Right kidney (tissue), 9 donors: ENCODE measurements at places on chromosomes 6 and 20.

DNA sequence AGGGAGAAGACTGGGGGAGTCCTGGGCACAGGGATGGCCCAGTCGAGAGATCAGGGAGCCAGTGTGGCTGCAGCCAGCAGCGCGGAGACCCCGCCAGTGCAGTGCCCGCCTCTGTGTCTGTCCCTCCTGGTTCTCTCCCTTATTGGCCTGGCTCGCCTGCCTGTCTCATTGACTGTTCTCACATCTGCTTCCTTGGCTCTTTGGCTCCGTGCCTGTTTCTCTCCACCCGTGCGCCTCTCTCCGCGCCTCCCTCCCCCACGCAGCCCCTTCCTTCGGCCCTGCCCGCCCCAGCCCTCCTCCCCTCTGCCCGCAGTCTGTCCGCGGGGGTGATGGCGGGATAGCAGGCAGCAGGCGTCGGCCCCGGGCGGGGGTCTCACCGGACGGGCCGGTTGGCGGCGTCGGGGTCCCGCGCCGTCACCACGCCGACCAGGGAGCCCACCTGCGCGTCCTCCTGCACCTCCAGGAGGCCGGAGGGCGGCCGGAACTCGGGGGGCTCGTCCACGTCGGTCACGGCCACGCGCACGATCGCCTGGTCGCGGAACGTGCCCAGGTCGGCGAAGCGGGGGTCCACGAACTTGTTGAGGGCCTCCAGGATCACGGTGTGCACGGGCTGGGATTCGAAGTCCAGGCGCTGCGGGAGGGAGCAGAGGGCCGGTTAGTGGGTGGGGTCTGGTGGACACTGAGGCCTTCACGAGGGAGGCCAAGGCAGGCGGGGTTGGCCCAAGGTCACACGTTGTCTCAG lies 92.0 kb downstream of the CD40 start:
- DNase-seq: no peak

DNA sequence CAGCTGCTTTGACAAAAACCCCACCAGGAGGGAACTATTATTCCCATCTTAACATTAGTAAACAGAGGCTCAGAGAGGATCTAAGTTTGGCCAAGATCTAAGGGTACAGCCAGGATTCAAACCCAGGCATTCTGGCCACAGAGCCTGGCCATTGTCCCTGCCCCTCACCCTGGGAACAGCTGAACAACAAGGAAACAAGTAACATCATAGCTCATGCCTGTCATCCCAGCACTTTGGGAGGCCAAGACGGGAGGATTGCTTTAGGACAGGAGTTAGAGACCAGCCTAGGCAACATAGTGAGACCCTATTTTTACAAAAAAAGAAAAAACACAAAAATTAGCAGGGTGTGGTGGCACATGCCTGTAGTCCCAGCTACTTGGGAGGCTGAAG lies 27.5 kb downstream of the TOX2 start:
- no peak for DNase-seq

DNA sequence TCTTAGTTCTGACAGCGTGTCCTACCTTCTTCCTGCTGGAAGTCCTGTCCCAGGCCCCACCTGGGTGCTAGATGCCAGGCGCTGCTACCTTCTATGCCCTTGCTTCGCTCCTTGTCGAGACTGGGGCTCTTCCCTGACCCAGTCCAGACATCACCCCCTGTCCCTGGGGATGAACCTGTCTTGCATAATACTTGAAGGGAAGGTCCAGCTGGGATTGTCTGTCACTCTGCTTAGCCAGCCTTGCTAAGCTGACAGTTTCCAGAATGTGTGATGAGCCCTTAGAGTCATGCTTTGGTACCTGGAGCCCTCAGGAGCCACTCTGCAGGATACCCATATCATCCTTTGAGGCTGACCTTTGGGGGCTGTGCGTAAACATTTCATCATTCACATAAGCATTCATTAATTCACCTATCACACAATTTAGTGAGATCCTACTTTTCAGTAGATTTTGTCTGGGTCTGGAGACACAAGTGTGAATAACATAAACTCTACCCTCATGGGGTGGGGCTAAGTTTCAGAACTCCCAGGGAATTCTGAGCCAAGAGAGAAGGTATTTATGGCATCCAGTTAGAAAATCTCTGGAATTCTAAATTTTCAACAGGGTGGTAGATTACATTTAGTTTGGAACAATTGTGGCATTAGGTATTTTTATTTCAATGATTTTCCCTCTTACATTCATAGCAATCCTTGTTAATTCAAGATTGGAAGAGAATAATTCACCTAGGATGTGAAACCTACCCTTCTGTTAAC lies 151.1 kb upstream of the HDAC2 start:
- DNase-seq: no peak

- no peak for DNase-seq
These were observed 336.7 kb downstream of the GJA1 start for GRCh38 chr6:121771937-121772720.

GRCh38 chr6:88536071-88536625 lies 370.0 kb upstream of the CNR1 start:
- DNase-seq: no peak

- DNase-seq: no peak
These were observed 68.1 kb upstream of the CEP85L start for GRCh38 chr6:118719351-118720124.

DNA sequence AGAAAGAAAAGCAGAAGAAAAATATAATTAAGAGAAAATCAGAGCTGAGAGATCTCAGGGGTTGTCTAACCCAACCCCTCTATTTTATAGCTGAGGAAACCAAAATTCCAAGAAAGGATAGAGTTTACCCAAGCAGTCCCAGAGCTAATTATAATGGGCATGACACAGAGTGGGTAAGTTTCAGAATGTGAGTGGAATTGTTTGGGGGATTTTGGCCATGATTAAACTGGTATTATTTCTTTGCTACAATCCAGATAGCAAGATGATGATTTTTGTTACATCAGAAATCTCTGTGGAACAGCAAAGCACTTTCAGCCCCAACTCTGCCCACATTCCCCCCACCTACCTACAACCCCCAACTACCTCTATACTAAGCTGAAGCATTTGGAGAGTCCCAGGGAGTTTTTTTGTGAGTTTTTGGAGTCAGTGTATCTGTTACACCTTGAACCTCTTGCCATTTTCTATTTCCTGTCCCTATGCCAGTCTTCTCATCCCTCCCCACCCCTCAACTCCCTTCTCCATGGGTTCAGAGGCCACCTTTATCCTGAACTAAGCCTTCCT lies 24.7 kb downstream of the POFUT1 start:
- no peak for DNase-seq

GRCh38 chr6:168640181-168640580 lies 199.2 kb downstream of the SMOC2 start:
- DNase-seq: no peak

DNA sequence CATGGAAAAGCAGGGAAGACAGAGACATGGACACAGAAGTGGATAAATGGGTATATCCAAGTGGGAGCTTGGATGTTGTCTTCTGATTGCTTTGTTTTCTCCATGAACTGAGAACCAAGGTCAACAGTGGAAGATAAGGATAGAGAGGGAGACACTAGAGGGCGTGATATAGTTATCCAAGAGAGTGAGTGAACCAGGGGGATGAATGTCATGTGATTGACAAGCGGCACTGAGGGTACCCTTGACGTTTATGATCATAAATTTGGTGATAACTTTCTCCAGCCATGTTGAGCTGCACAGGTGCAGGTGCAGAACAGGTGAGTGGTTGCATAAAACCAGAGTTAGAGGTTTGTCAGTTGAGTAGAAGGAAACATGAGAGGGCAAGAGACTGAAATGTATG lies 20.7 kb downstream of the EBF4 start:
- DNase-seq: no peak

GRCh38 chr20:64055893-64056638 lies 6.6 kb upstream of the SOX18 start:
- no peak for DNase-seq

DNA sequence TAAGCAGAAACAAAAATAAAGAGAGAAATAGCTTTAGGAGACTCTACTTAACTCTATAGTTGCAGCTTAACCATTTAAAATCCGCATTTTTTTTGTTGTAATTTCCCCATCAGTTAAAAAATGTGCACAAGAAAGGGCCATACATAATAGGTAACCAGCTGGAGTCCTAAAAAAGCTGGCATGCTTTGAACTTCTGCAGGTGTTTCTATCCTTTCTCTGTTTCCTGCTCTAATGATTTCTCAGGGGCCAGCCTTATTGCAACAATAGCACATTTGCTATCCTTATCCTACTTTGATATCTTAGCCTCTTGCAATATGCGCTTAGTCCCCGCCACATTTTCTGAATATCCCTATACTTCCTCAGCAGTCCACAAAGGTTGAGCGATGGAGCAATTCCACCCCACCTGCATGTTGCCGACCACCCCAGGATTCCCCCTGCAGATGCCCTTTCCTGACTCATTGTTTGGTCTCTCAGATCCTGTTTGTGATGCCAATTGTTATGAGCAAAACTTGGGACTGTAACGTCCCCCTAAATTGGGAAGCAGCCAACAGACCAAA lies 48.5 kb downstream of the TRIM27 start:
- no peak for DNase-seq

DNA sequence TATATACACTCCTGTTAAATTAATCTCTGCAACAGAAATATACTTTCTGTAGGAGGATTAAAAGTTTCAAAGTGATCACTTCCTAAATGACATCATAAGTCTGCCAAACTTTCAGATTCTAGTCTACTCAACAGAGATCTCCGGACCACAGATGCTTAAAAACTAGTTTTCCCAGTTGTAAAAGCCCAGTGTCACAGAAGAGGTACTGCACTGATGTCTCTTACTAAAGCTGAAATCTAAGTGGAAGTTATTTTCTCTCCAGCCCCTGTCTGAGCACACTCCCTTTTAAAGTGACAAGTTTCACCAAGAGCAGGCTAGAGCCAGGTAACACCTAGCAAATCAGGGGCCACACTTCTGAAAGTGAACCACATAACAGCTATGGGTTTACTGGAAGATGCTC lies 71.6 kb upstream of the DST start:
- no peak for DNase-seq

GRCh38 chr6:123551939-123552707 lies 84.6 kb downstream of the TRDN start:
- DNase-seq: no peak

- no peak for DNase-seq
These were observed 88.5 kb downstream of the RPS12 start for GRCh38 chr6:132902901-132903300.

- DNase-seq: peak; percentile 19
These were observed 635 bp upstream of the C20orf203 start for GRCh38 chr20:32674362-32674789.

GRCh38 chr20:21739161-21739560 lies 33.7 kb downstream of the PAX1 start:
- no peak for DNase-seq

DNA sequence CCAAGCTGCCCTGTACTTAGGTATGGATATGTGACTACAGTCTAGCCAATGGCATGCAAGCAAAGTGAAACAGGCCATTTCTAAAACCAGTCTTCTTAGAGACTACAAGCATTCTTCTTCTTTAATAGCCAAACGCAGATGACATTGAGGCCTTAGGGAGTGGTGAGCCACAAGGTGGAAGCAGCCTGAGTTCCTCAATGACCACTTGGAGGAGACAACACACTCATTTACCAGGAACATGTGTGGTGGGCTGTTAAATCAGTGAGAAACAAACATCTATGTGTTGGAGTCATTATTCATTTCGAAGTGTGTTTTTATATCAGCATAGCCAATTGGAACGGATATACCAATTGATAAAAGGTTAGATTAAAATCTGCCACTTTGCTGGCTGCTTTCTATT lies 122.0 kb downstream of the GFRAL start:
- DNase-seq: no peak

GRCh38 chr20:61762167-61762710 lies 303.4 kb downstream of the TAF4 start:
- no peak for DNase-seq

GRCh38 chr6:1554476-1555310 lies 55.0 kb upstream of the FOXC1 start:
- peak; percentile 75 for DNase-seq

GRCh38 chr6:157013649-157014304 lies 236.6 kb downstream of the ARID1B start:
- DNase-seq: no peak

GRCh38 chr20:49394264-49394663 lies 88.2 kb downstream of the KCNB1 start:
- no peak for DNase-seq

DNA sequence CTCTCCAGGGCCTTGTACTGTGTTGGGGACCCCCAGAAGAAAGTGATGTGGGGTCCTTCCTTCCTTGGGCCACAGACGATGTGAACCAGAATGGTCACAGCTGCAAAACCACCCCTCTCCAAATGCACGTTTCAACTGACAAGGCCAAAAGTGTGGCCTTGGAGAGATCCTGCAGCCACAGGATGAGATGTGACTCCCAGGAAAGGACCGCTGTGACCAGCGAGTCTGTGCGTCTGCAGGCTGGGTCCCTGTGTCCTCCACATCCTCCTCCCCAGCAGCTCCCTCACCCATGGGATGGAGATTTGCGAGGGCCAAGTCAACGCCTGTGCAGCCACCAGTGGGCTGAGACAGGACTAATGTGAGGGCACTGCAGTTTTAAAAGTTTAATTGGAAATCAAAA lies 247.0 kb downstream of the ERMARD start:
- no peak for DNase-seq

- DNase-seq: no peak
These were observed 14.9 kb upstream of the TTPAL start for GRCh38 chr20:44460795-44461141.

DNA sequence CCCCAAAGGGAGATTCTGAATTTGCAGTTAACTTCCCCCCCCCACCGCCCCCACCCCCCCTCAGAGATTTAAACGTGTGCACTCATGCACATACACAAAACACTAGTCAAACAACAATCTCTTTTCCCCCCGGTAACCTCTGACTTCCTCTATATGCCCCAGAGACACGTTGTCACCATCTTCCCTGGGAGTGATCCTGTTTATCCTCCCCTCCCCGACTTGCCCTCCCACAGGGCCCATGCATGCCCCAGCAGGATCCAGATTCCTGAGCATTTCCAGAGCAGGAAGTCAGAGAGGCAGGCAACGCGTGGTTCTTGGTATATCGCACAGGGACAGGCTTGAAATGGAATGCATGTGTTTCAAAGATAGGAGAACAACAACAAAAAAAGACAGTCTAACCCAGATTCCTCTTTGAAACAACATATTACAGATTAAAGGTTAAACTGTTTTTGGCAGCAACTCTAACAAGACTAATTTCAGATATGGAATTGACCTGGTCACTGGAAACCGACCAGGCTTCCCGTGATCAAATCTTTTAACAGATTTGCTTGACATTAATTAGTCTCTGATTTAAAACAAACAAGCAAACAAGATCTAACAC lies 1.3 kb downstream of the BLCAP start:
- no peak for DNase-seq

- no peak for DNase-seq
These were observed 546.6 kb downstream of the CD83 start for GRCh38 chr6:14664112-14664601.

GRCh38 chr6:170189236-170189635 lies 101.6 kb downstream of the DLL1 start:
- DNase-seq: no peak
